ENCODE measurements at places on chromosomes 11 and 22.

DNA sequence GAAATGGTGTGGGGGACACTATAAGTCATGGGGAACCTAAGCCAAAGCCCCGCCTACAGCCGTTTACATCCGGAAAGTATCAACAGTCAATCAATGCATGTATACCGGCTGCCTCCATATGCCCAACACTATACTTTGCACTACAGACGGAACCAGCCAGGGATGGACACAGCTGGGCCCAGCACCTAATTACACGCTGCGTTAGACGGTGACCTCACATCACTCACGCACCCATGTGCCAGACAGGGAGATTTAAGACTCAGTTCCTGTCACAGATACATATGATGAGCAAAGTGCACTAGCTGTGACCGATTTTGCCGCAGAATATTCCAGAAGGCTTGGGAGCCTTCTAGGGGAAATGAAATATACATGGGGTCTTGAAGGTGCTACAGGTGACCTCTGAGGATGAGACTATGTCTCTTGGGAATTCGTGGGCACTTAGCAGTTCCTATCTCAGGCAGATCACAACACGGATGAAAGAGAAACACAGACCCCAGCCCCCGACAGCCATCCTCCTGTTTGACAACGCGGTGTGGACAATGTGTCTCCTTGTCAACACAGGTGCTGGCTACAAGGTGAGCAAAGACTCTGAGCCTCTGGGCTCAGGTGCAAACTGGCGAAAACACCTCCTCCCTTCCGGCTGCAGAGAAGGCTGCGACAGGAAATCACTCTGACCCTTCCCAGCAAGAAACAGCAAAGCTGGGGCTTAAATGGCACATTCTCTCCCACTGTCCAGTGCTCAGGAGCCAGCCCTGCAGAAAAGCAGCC lies 8.0 kb downstream of the AHNAK start:
- DNase-seq = no peak

DNA sequence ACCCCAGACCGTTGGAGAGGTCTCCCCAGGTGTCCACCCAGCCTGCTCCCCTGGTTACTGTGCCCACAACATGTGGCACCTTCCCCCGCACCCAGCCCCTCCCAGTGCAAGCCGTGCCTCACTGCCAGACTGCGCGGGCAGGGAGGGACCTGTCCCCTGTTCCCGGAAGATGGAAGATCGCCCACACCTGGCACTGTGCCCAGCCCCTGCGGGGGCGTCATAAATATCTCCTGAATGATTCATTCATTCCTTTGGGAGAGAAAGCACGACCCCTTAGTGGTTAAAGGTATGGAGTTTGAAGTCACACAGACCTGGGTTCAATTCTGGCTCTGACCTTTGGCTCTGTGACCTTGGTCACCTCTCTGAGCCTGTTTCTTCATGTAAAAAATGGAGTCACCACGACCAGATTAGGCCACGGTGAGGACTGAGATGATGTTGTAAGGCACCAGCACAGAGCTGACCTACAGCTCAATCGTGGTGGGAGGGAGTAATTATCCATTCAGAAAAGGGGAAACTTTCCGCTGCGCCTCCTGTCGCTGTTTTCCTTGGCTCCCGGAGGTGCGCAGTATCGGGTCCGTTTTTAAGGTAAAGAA lies 497 bp upstream of the SYT12 start:
- no peak for DNase-seq

DNA sequence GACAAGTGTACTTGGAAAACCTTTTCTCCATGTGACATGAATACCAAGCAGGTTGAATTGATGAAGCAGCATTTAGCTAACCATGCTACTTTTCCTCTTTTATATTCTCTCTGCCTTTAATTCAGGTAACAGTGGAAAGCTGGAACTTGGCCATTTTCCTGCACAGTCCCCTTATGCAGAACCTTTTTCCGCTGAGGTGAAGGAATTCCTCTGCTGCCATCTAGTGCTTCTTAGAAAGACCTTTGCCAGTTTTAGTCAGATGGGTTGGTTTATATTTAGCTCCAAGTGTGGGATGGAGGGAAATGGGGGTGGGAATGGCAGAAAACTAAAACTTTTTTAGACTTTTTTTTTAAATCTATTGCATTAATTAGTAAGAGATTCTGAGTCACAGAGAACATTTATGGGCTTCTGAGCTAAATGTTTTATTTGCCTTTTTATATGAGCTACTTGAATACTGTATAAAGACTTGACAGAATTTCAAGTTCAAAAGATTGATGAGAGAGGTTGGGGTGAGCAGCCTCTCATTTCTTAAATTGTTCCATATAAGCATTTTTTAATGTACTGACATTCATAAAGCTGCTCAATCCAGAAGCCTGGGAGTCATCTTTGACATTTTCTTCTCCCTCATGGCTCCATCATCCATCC lies 153.9 kb upstream of the ZC3H12C start:
- peak; percentile 83 for DNase-seq

DNA sequence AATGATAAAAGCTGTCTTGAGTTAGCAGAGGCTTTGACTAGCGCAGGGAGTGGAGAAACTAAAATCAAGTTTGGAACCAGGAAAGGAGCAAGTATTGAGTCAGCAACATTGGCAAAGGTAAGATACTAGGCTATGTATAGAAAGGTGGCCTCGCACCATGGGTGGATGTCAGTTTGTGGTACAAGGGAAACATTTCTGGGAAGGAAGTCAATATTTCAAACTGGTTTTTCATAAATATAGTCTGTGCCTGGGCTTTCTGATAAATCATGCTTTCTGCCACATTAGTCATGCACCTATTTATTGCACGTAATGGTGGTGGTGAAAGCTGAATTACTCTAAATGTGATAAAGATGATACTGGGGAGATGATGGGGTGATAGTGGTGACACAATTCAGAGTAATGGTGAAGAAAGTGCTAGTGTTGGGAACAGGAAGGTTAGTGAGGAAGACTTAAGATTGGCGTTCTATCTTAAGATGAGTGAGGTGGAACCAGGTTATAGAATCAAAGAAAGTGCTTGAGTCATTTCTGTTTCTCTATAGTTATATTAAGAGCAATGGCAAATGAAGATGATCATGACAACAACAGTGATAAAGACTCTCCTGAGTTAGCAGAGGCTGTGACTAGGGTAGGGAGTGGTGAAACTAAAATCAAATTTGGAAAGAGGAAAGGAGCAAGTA lies 729.0 kb downstream of the FAM181B start:
- no peak for DNase-seq

DNA sequence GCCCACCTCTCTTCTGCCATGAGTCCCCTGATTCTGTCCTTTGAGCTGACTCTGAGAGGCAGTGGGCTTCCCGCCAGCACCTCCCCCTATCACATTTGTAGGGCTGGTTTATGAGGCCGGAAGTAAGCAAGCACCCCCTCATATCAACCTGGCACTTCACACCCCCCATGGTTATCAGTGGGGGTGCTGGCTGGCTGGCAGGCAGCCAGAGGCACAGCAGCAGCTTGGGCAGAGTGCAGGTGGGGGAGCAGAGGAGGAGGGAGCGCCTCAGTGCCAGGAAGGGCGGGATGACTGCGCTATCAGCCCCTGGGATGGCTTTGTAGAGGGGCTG lies 22.9 kb upstream of the CHRM4 start:
- DNase-seq = no peak

DNA sequence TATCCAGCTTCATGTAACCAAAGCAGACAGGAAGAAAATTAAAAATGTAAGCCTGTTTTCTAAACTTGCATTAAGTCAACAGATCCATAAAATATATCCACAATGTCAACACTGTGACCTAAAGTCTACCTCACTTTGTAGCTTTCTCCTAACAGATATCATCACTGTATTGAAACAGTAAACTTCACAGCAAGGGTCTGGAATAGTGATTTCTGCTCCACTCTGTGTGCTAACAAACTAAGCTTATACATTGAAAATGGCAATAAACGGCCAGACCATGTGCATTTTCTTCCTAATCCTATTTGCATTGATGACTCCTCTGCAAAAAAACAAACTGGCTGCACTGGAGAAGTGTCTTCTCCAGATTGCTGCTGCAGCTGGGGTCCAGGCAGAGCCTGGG lies 26.8 kb downstream of the CADM1 start:
- no peak for DNase-seq

GRCh38 chr11:106632283-106632682 lies 386.0 kb downstream of the GUCY1A2 start:
- no peak for DNase-seq

- no peak for DNase-seq
Observed at GRCh38 chr11:64998141-64998540, 1.4 kb upstream of the BATF2 start.

- DNase-seq = no peak
Observed at GRCh38 chr22:44261164-44261860, 51.4 kb downstream of the SHISAL1 start.

- DNase-seq = no peak
Observed at GRCh38 chr11:84833488-84834088, 793.6 kb downstream of the DLG2 start.

DNA sequence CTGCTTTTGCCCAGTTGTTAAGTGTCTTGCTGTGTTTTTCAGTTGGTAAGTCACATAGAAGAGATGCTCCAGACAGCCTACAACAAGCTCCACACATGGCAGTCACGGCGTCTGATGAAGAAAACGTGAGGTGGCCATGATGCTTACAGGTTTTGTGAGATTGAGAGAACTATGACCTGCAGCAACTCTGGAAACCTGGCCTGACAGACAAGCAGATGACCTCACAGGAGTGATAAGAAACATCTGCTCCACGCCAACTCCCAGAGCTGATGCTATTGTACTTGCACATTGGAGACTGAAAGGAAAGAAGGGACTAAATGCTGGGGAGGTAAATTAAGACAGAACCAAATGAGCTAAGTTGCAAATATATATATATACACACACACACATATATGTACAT lies 28.6 kb upstream of the LDHA start:
- DNase-seq = no peak

GRCh38 chr11:132717824-132718223 lies 814.5 kb downstream of the OPCML start:
- DNase-seq = no peak

- DNase-seq = no peak
Observed at GRCh38 chr11:114886644-114887265, 208.4 kb downstream of the NXPE2 start.

- DNase-seq = no peak
Observed at GRCh38 chr11:66950112-66950535, 8.1 kb downstream of the PC start.

GRCh38 chr11:85771568-85771967 lies 39.4 kb downstream of the SYTL2 start:
- no peak for DNase-seq

DNA sequence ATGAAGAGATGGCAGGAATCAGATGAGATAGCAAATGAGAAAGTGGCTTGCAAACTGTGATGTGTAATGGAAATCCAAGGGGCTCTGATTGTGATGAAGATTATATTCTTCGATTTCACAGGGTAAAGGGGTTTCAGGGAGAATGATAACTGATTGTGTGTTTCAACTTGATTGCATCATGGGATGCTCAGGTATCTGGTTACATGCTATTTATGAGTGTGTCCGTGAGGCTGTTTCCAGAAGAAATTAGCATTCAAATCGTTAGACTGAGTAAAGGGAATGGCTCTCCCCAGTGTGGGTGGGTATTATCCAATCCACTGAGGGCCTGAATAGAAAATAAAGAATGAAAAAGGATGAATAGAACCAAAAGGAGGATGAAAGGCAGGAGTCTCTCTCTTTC lies 278.7 kb upstream of the LARGE1 start:
- DNase-seq = no peak

GRCh38 chr11:7571640-7572000 lies 57.8 kb downstream of the PPFIBP2 start:
- peak; percentile 87 for DNase-seq

Data from lung (tissue), 17 donors.